Subcutaneous preadipocyte (primary cell): ENCODE measurements at places on chromosomes 3 and 15. TPM values are rescaled to one million over a fixed set of nuclear protein-coding genes. Genes with fewer than 3 reads are reported as not detected.

Gene DPPA2
- not detected in 2 replicates for total RNA-seq

Gene C3orf85
- total RNA-seq = not detected in 2 replicates

Gene GPR62
- 0.20 TPM in 1 of 2 replicates, not detected in the other for total RNA-seq

Gene EFCC1
- not detected in 2 replicates for total RNA-seq

Gene MB21D2
- 2.9 and 6.5 TPM in 2 replicates for total RNA-seq

Gene ROPN1
- not detected in 2 replicates for total RNA-seq

Gene GNAT1
- total RNA-seq = not detected in 2 replicates

Gene AADAC
- under 0.01 TPM in 1 of 2 replicates, not detected in the other for total RNA-seq

Gene RRP9
- total RNA-seq = 35.3 and 37.5 TPM in 2 replicates

Gene SAMD7
- total RNA-seq = not detected in 2 replicates

Gene ITIH1
- total RNA-seq = not detected in 2 replicates

Gene ACAN
- not detected in 2 replicates for total RNA-seq

Gene ACTC1
- not detected in 2 replicates for total RNA-seq

Gene GOLGA8O
- under 0.01 and 0.20 TPM in 2 replicates for total RNA-seq

Gene TM4SF1
- 442 and 577 TPM in 2 replicates for total RNA-seq

Gene CCK
- total RNA-seq = 0.73 TPM in 1 of 2 replicates, not detected in the other
